Mesenteric fat pad (tissue), 1 donor: ENCODE measurements at places on chromosomes 5 and 9. TPM values are rescaled to one million over a fixed set of nuclear protein-coding genes. Genes with fewer than 3 reads are reported as not detected.

The FSTL4 gene
- total RNA-seq: not detected

The COL27A1 gene
- total RNA-seq: 101 TPM

- no peak for DNase-seq
These were observed 164.4 kb upstream of the EDIL3 start for GRCh38 chr5:84549054-84549453.

DNA sequence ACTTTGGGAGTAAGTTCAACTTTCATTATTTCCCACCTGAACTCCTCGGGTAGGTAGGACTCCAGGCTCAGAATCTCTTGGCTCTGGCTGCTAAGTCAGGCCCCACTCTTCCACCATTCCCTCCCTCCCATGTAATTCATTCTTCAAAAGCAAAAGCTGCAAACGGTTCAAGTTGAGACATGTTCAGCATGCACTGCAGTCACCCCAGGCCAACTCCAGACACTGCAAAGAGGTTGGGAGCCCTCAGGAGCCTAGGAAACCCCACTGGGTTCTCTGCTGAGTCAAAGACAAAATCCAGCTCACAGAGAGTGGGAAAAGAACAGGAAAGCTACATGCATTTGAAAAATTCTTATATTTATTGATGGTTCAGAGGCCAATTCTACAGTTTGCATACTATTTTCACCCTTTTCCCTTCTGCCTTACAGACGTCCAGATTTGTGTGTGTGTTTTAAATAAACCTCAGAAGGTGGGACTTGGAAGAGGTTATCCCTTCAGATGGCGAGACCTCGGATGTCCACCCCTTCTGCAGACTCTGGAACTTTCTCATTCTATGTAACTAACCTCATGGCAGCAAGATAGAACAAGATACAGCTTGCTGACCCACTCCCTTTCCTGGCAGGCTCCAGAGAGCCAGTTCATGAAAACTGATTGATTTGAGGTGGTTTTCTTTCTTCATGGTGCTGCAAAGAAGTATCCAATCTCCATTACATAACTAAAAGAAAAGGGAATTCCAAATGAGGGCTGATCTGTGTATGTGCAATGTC lies 65.7 kb upstream of the EQTN start:
- no peak for DNase-seq

DNA sequence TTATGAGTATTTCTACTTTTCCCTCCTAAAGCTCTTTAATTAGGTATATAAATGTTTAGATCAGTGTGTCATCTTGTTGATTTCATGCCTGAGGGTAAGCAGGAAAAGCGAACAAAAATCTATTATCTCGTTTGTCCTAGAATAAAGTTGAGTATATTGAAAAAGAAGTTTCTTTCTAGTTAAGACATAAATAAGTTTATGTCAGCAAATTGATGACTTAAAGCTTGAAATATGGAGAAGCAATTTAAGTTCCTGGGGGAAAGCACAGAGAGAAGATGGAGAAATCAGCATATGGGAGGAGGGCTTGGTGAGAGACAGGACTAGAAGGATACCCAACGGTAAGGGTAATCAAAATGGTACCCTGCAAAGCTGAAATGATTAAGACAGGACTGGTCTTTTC lies 813.4 kb downstream of the MTRR start:
- no peak for DNase-seq

The PRDM9 gene
- not detected for total RNA-seq

The IL4 gene
- not detected for total RNA-seq

The CA9 gene
- total RNA-seq: not detected

DNA sequence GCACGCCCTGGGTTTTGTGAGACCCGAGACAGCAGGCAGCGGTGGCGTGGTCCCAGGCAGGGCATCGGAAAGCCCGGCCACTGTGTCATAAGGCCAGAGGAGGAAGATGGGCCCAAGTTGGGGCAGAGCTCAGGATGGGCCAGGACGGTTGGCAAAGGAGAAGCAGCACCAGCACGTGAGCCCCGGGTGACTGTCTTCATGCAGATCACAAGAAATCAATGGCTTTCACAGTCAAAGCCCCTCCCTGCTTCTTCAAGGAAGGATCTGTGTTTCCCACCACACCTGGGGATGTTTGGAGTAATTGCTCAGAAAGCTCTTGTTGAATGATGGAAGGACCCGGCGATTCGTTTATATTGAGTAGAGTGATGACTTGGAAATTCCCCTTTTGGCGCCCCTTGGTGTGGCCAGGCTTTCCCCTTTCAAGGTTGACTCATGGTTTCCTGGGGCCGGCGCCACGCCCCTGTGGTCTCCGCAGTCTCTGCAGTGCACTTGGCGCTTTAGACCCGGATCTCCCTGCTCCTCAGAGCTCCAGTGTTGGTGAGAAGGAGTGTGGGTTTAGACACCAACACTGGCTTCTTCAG lies 52.1 kb downstream of the IL31RA start:
- no peak for DNase-seq

DNA sequence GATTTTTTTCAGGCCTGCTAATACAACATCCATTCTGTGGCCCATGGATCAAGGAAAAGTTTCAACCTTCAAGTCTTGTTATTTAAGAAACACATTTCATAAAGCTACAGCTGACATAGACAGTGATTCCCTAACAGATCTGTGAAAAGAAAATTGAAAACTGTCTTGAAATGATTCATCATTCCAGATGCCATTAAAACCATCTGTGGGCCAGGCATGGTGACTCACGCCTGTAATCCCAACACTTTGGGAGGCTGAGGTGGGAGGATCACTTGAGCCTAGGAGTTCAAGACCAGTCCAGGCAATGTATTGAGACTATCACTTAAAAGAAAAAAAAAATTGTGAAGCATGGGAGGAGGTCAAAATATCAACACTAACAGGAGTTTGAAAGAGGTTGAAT lies 6.0 kb downstream of the RAPGEF6 start:
- no peak for DNase-seq

DNA sequence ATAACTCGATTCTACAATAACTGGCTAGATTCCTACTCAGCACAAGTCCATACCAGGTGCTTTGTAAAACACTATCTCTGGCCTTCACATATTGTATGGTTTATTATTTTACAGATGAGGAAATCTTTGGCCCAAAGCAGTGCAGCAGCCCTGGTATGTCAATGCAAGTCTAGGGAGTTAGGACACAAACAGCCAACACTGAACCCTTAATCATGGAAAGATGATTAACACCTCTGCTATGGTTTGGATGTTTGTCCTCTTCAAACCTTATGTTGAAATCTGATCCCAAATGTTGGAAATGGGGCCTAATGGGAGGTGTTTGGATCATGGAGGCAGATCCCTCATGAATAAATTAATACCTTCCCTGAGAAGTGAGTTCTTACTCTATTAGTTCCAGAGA lies 76.6 kb downstream of the MAPKAP1 start:
- no peak for DNase-seq

- no peak for DNase-seq
These were observed 182.8 kb downstream of the MCTP1 start for GRCh38 chr5:95102080-95102479.

- DNase-seq: no peak
These were observed 20.4 kb upstream of the ARSI start for GRCh38 chr5:150323092-150323491.

DNA sequence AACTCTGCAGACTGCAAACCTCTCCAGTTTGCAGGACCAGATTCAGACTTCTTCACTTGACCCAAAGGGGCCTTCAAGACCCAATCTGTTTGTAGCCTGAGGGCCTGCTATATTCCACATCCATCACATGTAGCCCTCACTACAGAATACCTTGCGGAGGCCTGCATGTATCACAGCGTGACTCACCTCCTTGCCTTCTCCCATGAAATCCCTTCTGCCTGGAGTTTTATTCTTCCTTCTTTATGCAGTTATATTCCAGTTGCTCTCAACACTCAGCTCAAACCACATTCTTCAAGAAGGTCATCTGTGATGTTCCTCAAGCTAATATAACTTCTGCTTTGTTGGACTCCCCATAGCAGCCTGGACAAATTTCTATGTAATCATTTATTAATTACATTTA lies 198.5 kb upstream of the PTGER4 start:
- DNase-seq: no peak

DNA sequence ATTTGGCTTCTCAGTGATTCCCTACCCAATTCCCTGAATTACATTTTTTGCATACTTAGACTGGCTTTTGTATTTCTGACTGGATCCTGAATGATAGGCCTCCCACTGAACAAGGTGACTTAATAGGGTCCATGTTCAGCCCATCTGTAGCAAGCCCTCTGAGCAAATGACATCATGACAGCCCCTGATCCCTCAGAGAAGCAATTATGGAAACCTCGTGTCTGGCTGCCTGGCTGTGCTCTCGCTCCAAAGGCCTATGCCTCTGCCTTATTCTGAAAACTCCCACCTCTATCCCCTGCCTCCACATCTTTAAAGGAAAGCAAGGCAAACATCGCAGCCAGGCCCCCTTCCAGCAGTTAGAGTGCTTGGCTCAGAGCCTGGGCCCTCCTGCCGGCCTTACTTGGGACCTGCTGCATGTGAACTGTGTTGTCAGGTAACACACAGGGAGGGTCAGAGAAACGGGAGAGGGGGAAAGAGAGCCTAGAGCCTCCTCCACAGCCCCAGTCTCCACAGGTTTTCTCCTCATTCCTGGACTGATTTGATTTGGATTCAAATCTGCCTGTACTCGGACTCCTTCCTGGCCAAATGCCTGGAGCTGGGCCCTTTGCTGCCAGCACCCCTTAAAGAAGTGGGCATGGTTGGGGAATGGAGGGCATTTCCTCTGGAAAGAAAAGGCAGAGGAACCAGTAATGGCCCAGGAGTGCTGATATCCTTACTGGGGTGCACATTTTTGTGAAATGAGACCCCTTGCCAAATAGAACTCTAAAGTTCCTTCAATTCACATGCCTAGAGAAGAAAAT lies 3.8 kb downstream of the DCANP1 start:
- peak; percentile 41 for DNase-seq

- DNase-seq: no peak
These were observed 118.7 kb upstream of the SLCO6A1 start for GRCh38 chr5:102617191-102618187.

- no peak for DNase-seq
These were observed 126.1 kb downstream of the STARD4 start for GRCh38 chr5:111385970-111386831.

The TAS2R1 gene
- not detected for total RNA-seq

GRCh38 chr5:59893429-59894227 lies at the start of gene PDE4D:
Gene PDE4D, minus strand, starts transcription at chr5:59893726.
- DNase-seq: peak; percentile 89

The SNCAIP gene
- 3.6 TPM for total RNA-seq

The LEAP2 gene
- total RNA-seq: 1.2 TPM

DNA sequence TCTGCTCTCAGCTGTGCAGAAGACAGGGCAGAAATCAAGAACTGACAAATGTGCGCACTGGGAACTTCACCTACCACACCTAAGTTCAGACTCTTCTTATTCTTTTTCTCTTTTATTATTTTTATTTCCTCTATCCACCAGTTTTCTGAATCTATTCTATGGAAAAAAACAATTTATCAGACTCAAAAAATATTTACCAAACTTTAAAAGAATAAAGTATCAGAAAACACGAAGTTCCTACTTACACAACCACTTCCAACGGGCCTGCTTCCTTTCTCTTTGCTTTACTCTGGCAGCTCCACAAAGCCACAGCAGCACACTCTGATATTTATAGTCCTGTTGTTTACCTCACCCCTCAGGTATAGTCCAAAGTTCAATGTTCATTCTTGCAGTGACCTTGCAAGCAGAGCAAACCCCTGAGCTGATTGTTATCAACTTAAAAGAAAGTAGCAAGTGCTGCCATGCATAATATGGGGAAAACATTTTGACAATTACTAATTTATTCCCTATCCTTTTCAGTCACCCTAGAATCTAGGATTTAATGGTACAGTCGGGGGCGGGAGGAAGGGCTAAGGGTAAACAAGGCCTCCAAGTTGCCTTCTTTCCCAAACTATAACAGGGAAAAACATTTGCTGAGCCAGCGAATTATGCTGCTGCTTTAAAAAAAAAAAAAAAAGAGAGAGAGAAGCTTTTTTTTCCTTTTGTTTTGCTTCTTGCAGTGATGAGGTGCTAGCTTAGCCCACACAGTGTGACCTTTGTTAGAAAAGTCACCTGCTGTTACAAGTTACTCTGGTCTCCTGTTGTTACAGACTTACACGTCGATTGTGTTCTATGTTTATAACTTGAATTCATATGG lies at the start of gene SELENOP:
SELENOP (minus strand) TSS at position 302 of the 856 bp plus-strand sequence. CDS start 3,539 bp downstream, outside the sequence.
- DNase-seq: no peak

GRCh38 chr5:143412661-143413342 lies 9.3 kb upstream of the NR3C1 start:
- DNase-seq: no peak

DNA sequence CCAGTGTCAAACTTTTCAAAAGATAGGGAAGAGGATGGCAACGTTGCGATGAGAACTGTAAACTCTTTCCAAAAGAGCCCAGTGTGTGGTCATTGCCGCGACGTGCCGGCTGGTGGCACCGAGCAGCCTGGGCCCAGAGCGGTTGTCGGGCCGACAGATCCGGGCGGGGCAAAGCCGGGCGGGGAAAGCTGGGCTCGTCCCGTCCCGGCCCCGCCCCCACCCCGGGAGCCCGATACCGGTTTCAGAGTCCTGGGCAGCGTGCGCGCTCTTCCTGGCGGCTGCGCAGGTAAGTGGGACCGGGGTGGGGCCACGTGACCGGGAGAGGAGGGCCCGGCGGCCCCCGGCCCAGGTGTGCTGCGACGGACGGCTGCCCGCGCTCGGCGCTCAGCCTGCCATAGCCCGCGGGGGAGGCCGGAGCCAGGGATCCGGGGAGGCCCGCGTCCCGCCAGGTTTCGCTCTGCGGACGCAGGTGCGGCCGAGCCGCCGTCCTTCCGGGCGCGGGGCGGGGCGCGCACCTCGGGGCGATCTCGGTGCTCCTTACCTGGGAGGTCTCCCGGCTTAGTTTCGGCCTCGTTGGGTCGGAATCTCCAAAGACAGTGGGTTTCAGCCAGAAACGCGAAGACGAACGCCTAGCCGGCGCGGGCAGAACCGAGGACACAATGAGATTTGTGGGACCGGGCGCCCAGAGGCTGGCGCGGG lies at the start of gene MARVELD2:
MARVELD2 (plus strand) TSS at position 232 of the 699 bp plus-strand sequence. CDS start 4,270 bp downstream, outside the sequence.
- peak; percentile 93 for DNase-seq
